ENCODE measurements at places on chromosomes 3 and 15. TPM values are rescaled to one million over a fixed set of nuclear protein-coding genes. Genes with fewer than 3 reads are reported as not detected.

Gene SOX2
- total RNA-seq, result not detected

Gene GABRR3
- not detected for total RNA-seq

Gene ARGFX
- total RNA-seq, result not detected

Gene CD80
- 17.9 TPM for total RNA-seq

Gene C3orf22
- total RNA-seq, result not detected

DNA sequence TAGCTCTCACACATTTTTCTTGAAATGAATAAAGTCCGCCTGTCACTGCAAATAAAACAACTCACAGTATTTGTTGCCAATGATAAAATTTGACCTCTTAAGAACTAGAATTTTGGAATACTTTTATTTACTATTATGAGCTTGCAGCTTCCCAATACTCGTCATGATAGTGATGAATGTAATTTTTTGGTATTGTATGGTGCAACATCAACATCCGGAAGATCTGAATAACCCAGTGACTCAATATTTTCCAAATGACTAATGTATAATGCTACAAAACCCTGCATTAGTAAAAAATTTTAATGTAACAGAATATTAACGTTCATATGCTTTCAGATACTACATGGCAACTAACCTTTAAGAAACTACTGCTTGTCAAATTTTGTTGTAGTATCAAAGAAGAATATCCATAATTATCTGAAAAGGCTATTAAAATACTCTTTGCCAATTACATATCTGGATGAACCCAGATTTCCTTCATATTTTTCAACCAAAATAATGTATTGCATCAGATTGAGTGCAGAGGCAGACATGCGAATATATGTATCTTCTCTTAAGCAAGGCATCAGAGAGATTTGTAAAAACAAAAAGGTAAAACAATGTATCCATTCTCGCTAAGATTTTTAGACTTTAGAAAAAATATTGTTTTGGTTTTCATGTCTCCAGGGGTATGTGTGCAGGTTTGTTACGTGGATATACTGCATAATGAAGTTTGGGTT, 95.3 kb downstream of the IGF2BP2 start:
- no peak for DNase-seq

DNA sequence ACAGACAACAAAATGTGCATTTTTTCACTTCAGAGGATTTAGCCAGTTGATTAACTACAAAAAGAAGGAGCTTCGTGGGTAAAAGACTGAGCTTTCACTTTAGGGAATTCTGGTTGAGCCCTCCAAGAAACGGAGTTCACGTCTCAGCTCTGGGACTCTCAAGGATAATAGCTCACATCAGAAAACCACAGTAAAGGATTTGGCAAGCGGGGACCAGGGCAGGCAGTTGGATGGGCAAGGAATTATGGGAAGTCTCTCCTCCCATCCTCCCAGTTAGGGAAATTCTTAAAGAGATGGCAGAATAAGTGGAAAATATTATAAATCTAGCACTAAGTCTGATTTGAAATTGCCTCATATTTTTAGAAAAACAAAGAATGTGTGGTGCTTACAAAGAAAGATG, 188.3 kb upstream of the EOMES start:
- DNase-seq, result no peak

DNA sequence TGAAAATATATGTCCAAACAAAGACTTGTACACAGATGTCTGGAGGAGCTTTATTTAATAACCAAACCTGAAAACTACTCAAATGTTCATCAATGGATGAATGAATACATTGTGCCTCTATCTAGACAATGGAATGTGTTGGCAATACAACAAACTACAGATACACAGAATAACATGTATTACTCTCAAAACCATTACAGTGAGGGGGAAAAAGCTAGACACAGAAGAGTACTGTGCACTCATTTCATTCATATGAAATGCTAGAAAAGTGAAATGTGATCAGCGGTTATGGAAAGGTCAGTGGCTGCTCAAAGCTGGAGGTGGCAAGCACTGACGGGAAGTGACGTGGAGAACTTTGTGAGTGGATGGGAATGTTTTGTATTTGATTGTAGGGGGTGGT, 13.2 kb downstream of the STOML1 start:
- DNase-seq, result no peak

- DNase-seq, result no peak
Observed at GRCh38 chr3:65607101-65607500, 431.6 kb downstream of the MAGI1 start.

DNA sequence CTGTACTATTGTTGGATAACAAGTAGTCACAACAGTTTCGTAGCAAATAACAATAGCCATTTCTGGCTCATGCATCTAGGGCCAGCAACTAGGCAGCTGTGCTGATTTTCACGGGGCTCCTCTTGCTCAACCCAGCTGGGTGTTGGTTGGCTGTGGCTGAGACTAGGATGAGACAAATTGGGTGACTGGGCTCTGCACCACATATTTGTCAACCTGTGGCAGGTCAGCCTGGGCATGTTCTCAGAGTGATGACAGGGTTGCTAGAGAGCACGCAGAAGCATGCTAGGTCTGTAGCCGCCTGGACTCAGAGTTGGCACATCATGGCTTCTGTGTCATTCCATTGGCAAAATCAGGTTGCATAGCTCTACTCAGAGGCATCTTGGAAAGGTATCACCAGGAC, 175.9 kb downstream of the OTOL1 start:
- DNase-seq, result no peak

DNA sequence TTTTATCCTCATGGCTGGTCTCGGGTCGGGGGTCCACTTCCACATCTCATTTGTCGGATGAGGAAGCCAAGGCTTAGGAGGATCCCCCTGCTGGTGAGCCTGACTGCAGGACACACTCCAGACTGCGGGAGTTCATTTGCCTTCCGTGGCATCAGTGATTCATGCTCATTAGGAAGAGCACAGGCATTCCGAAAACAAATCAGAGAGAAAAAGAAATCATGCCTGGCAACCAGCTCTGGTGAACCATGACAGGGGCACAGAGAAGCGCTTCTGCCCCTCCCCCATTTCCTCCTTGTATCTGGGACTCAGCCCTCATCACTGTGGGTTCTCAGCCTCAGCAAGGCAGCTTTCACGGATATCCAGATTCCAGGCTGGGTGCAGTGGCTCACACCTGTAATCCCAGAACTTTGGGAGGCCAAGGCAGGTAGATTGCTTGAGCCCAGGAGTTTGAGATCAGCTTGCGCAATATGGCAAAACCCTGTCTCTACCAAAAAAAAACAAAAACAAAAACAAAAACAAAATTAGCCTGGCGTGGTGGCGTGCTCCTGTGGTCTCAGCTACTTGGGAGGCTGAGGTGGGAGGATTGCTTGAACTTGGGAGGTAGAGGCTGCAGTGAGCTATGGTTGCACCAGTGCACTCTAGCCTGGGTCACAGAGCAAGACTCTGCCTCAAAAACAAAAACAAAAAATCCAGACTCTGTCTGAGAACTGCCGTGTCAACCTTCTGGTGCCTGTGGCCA, 28.4 kb downstream of the IRAK2 start:
- peak; percentile 67 for DNase-seq

DNA sequence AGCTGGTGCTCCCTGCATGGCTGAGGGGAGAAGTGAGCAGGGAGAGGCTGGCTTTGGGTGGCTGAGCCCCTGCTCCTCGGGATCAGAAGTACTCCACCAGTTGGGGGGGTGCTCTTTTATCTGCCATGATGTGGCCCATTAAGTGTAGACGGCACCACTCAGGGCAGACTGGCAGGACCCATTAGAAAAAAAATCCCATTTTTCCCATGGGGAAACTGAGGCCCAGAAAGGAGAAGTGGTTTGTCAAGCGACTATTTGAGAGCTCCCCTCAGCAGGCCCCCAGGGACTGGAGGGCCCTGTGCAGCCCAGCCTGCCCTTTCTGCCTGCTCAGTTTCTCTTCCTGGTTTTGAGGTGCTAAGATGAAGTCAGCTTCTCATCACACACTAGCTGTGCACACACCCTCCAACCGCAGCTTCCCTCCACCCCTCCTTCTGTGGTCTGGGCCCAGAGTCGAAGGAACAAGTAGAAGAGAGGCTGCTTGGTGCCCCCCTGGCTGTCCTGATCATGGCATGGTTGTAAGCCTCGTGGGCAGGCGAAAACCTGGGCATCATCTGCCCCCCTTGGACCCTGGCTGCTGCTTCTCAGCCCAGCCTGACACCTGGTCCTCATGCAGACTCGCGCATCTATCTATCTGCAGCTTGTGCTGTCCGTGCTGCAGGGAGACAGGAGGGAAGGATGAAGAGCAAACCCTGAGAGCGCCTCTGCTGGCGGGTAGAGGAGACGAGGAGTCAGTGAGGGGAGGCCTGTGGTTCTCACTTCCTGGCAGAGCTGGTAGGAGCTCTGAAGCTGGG, 5.6 kb downstream of the CSK start:
- peak; percentile 96 for DNase-seq

GRCh38 chr15:70348581-70349344, 251.0 kb upstream of the TLE3 start:
- DNase-seq, result no peak

DNA sequence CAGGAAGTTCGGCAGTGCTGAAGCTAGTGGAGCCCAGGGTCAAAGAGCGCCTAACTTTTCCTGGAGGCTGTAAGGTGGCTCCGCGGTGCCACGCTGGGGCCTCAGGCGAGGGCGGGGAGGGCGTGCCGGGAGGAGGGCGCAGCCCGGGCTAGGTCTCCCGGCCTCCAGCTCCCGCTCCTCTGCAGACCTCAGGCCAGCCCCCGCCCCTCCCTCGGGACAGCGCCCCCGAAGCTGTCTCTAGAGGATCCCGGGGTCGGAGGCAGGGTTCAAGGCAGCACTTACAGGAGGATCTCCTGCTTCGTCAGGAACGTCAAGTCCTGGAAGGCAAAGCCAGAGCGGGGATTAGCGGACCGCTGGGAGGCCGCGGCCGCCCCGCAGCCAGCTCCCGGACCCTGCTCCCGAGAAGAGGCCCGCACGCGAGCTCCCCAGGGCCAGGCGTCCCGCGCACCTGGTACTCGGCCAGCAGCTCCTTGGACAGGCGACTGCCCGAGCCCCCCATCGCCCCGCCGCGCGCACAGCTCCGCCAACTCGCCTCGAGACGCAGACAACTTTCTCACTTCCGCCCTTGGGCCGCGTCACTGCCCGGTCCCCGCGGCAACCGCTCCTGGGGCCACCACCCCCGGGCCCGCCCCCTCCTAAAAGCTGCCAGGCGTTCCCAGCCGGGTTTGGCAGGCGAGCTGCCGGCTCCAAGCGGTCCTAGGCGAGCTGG, at the start of gene CIB1:
CIB1 (minus strand) TSS at position 555 of the 709 bp plus-strand sequence; CDS start at position 499, 56 bp downstream.
- DNase-seq, result peak; percentile 94

- DNase-seq, result no peak
Observed at GRCh38 chr3:99505646-99506269, 132.6 kb upstream of the COL8A1 start.

GRCh38 chr15:78449220-78449999, 11.4 kb downstream of the IREB2 start:
- no peak for DNase-seq

DNA sequence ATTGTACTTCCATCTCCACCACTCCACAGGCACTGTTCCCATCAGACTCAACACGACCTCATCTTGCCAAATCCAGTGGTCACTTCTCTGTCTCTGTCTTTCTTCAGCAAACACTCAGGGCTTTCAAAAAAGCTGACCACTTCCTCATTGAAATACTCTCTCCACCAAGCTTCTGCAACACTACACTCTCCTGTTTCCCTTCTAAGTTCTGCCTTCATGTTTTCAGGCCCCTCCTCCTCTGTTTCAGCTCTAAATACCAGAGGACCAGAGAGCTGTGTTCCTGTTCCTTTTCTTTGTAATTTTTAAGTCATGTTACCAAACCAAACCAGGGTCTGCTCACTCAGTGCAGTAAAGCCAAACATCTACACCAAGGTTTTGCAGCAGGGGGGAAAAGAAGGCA, 33.8 kb upstream of the ACP3 start:
- no peak for DNase-seq

Data from CD8-positive, alpha-beta memory T cell (primary cell).